ENCODE measurements at places on chromosomes 7 and 10. TPM values are rescaled to one million over a fixed set of nuclear protein-coding genes. Genes with fewer than 3 reads are reported as not detected.

The KIF11 gene
- total RNA-seq, result 6.5 TPM

The SYT15B gene
- not detected for total RNA-seq

The RELN gene
- 0.08 TPM for total RNA-seq

The LIPF gene
- total RNA-seq, result not detected

The PVRIG gene
- not detected for total RNA-seq

The SPDYE2 gene
- 0.12 TPM for total RNA-seq

The LIPN gene
- total RNA-seq, result not detected

The ZFAND2A gene
- total RNA-seq, result 10.1 TPM

The PON1 gene
- not detected for total RNA-seq

The CUZD1 gene
- total RNA-seq, result 0.30 TPM

Measured in smooth muscle cell of the coronary artery (primary cell).